ENCODE measurements at places on chromosomes 7 and 10.

DNA sequence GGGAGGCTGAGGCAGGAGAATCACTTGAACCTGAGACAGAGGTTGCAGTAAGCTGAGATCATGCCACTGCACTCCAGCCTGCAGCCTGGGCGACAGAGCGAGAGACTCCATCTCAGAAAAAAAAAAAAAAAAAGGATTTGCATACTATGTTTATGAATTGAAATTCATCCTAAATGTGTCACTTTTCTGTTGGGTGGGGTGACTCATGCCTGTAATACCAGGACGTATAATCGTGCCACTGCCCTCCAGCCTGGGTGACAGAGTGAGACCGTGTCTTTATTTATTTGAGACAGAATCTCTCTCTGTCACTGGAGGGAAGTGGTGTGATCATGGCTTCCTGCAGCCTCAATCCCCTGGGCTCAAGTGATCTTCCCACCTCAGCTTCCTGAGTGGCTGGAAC, 5.8 kb downstream of the ZNF212 start:
- DNase-seq = no peak

GRCh38 chr7:7212612-7213011, 30.3 kb downstream of the C1GALT1 start:
- no peak for DNase-seq

DNA sequence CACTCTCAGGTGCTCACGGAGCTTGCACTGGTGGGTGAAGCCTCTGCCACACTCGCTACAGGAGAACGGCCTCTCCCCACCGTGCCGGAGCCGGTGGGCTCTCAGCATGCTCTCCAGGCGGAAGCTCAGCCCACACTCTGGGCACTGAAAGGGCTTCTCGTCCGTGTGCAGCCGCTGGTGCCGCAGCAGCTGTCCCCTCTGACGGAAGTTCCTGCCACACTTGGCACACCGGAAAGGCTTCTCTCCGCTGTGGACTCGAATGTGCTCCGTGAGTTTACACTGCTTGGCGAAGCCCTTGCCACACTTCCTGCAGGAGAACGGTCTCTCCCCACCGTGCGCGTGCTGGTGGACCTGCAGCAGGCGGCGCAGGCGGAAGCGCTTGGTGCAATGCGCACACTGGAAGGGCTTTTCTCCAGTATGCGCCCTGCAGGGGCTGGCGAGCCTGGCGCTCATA, 19.3 kb downstream of the ZNF786 start:
- DNase-seq = no peak

DNA sequence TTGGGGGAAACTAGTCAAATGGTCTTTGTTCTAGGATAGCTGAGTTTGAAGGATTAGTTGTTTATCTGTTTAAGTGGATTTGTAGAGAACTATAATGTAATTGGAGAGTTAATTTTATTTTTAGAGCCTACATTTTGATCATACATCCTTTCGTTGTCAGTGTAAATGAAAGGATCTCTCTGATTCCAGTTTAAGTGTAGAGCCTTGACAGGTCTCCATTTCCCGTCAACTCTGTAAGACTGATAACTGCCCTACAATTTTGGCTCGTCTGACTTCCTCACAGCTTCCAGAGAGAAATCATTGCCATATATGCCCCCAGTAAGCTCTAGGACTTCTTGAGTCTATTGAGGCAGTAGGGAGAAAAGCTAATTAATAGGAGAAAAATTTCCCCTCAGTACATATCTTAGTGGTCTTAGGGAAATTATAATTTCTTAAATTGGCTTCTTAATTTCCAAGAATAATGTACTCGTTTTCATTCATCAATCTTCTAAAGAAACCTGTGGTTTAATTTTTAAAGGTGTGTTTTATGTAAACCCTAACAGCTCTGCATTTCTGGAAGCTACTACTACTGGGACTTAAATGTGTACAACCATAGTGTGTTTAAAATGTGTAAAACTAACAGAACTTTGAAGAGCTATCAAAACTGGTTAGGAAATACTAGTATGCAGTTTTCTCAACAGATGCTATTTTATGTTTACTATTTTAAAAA, 3.8 kb downstream of the KMT2E start:
- DNase-seq = no peak

- no peak for DNase-seq
Measured at GRCh38 chr10:70376436-70377378, 5.7 kb downstream of the LRRC20 start.

DNA sequence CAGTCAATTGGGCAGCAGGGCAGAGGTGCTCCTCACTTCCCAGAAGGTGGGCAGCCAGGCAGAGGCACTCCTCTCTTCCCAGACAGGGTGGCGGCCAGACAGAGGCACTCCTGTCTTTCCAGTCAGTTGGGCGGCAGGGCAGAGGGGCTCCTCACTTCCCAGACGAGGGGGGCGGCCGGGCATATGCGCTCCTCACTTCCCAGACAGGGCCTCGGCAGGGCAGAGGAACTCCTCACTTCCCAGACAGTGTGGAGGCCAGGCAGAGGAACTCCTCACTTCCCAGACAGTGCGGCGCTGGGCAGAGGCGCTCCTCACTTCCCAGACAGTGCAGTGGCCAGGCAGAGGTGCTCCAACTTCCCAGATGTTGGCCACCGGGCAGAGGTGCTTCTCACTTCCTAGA, 33.4 kb upstream of the SEC61G start:
- no peak for DNase-seq

- DNase-seq = no peak
Measured at GRCh38 chr10:103616705-103617601, 123.4 kb downstream of the NEURL1 start.

- DNase-seq = no peak
Measured at GRCh38 chr7:90692396-90692795, 96.3 kb downstream of the CDK14 start.

DNA sequence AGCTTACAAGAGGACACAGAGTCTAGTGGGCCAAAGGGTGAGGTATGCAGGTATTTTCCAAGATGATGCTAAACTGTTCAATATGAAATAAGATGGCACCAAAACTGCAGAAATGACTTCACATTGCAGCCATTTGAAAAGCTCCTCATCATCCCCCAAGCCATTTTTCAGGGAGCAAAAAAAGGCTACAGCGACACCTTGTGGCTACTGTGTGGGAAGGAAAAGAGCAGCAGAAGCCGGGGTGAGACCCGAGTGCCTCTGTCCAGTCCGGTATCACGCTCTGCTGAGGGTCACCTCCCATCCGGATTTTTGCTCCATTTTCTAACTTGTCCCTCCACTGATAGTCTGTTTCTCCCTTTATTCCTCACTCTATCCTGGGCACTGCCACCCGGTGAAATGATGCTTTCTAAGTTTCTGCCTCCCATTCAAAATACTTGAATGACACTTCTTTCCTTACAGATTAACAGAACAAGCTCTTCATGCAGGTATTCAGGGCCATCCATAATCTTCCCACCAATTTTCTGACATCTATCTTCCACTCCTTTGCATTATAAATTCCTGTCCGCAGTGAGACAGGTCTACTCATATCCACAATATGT, 220.2 kb downstream of the DGKI start:
- no peak for DNase-seq

DNA sequence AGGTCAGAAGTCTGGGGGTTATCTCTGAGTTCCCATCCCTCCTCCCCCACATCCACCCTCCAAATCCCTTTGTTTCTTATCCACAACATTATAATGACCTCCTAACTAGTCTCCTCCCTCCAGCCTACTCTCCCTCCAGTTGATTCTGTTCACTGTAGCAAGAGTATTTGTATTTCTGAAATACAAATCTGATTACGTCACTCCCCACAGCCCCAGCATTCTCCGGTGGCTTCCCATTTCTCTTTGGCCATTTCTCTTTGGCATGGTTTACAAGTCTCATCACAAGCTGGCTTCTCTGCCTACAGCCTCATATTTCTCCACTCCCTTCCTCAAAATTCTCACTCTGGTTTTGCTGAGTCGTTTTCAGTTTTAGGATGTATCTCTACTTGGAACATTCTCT, 24.6 kb upstream of the MRPS33 start:
- DNase-seq = no peak

- no peak for DNase-seq
Measured at GRCh38 chr10:71134732-71135211, 77.6 kb upstream of the UNC5B start.

DNA sequence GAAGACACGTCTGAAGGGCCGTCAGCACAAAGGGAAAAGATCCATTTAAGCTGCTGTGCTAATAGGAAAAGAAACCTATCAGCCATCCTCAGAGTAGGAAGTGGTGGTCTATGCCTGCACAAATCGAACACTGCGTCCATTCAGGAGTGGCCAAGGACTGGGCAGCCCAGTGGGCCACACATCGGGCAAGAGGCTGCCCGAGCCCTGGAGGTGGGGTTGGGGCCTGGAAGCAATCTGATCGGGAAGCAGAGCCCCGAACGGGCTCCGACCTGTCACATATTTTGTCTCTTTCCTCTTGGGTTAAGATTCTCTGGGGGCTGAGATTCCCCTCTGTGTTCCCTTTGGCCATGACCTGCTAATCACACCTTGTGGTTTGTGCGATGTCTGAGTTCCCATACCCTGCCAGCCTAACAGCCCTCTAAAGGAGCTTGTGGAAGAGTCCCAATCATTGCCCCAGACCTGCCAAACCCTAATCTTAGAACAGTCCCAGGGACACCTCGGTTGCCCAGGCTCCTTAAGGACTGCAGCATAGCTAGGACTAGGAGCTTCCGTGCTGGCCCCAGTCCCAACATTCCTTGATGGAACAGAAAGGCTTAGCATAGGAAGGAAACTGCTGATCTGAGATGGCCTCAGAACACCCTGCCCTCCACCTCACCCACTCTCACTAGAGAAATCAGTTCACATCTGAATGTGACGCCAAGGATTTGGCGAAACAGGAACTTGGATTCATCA, 77.9 kb upstream of the SAMD8 start:
- no peak for DNase-seq

DNA sequence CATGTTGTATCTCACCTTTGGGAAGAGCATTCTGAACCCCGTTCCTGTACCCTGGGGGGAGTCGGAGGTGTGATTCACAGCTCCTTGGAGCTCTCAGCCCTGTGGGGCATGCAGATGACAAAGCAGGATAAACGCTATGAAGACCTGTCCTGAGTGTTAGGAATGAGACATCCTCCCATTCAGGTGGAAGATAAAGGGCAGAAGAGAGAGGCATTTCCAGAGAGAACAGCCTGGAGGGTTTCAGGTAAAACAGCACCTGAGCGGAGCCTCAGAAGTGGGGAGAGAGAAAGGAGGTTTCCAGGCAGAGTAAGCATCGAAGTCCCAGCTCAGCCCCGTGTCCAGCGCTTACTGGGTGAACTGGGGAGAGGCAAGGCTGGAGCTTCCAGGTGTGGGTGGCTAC, 288.9 kb downstream of the KLF6 start:
- DNase-seq = no peak

DNA sequence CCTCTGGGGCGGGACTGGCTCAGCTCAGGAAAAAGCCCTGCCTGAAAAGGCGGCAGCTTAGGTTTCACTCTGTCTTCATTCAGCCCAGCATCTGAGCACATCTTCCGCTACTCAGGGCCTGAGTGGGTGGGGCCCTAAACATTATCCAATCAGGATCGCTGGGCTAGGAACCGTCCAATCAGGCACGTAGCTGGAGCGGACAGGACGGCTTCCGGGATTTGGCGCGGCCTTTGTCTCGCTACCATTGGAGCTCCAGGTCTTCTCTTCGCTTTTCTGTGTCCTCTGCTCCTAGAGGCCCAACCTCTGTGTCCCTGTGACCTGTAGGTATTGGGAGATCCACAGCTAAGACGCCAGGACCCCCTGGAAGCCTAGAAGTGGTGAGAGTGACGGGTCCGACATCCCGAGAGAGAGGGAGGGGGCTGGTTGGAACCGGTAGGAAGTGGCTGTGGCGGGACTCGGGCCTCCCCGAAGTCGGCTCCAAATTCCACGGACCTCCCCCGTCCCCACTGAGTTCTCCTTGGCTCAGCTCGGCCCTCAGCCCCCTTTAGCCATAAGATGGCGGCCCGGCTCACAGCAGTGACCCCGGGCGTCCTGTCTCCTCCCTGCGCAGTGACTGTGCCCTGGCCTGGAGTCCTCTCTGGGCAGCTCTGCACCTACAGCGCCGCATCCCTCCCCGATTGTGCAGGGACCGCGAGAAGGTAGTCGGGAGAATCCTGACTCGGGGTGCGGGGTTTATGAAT, 99.1 kb downstream of the ZNF680 start:
- DNase-seq = no peak

DNA sequence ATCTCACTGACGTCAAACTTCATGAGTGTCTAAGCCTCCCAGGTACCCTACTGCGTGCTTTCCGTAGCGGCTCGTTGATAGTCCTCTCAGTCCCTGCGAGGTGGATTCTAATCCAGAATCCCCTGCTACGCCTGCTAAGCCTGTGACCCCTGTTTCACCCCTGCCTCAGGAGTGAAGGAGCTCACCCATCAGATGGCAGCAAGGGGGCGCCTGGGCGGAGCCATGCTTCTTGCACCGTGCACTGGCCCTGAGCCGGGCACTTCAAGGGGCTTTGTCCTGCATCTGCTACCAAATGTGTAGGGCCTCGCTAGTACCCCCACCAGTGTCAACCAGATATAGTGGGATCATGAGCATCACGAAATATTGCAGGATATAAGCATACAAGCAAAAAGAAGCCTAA, 918 bp upstream of the STRA8 start:
- DNase-seq = no peak

GRCh38 chr10:76299501-76299900, 868.1 kb downstream of the LRMDA start:
- DNase-seq = no peak

DNA sequence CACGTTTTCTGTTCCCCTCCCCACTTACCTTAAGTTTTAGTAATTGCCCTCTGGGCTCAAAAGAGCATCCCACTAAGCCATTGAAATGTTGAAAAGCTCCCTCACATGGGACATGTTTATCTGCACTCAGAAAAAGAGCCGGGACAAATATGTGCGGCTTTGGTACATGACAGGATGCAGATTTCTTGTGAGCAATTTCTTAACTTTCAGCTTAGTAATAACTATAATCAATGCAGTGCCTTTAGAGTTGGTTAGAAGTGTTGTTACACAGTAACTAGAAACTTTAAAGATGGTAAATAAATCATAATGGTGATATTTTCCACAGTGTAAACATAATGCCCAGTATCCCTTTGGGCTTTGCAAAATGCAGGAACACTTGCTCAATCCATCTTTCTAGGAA, 89.2 kb downstream of the ZNF365 start:
- DNase-seq = no peak

DNA sequence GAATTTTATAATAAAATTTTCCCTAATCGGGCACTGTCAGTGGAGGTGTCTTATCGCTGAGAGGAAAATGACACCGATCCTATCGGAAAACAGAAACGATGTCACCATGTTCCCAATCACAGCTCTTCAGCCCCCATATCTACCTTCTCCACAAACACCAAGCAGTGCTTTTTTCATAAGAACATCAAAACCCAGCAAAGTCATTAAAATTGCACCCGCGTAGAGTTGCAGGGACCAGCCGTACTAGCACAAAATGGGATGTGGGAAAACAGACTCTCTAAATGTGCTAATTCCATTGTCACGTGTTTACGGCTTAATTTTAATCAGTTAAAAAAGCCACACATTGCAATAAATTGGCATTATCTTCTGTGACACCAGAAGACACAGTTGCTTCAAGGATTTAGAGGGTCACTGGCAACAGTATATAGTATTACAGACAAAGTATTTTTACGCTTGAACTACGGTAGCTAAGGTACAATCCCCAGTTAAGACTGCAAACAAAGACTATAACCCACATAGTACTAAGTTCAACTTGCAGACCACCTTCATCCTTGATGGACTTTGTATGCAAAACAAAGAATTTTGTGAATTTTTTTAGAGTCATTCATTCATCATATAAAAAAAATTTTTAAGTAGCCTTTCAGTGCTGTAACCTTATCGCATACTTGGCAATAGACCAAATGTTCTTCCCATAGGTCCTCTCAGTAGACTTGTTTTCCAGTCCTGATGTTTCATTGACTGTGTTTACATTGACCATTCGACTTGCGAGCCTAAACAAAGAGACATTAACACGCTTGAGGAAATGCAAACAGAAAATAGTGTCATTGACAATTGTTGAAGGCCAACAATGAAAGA, 116.0 kb downstream of the VTI1A start:
- DNase-seq = no peak

Measured in stimulated activated CD8-positive, alpha-beta memory T cell treated with anti-CD3 and anti-CD28 coated beads, Interleukin-4, amount 100 ng/mL, for 1 hour (primary cell).